ENCODE measurements at places on chromosomes 7 and 10.

DNA sequence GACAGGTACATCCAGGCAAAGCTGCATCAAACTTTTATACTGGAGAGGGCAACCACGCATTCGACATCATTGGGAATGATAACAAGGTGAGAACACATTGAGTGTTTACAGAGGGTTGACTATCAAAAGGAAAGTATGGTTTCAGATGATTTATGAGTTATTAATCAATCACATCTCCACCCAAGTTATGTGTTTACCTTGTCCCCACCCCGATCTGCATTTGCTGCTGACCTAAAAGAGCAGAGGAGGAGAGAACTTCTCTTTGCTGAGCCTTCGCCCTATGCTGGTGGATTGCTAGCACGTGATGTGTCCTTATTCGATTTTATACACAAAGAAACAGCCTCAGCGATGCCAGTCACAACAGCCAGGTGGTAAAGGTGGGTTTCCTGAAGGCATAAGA lies at the start of gene MSMB:
TSS of gene MSMB (minus strand) at position 9 of the 400 bp plus-strand sequence. CDS start 32 bp downstream, outside the sequence.
- no peak for DNase-seq

- no peak for DNase-seq
These were observed 54.1 kb downstream of the LAMB1 start for GRCh38 chr7:107948645-107949442.

DNA sequence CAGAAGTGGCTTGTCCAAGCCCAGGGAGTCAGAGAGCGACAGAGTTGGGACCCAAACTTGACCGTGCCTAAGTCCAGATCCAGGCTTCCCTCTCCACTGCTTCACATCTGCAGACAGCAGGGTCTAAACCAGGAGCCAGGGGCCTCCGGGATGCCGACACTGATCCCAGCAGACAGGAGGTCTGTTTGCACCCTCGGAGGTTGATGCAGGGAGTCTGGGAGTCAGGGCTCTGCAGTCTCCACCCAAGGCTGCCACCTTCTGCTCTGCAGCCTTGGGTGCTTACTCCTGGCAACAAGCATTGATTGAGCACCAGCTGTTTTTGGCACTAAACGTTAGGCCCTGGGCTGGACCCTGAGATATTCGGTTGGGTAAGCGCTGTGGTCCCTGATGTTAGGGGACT lies 21.0 kb downstream of the ELFN1 start:
- no peak for DNase-seq

GRCh38 chr7:11379641-11380040 lies 406.0 kb downstream of the PHF14 start:
- DNase-seq = no peak

- no peak for DNase-seq
These were observed 122.0 kb upstream of the PRKCQ start for GRCh38 chr10:6702030-6702429.

DNA sequence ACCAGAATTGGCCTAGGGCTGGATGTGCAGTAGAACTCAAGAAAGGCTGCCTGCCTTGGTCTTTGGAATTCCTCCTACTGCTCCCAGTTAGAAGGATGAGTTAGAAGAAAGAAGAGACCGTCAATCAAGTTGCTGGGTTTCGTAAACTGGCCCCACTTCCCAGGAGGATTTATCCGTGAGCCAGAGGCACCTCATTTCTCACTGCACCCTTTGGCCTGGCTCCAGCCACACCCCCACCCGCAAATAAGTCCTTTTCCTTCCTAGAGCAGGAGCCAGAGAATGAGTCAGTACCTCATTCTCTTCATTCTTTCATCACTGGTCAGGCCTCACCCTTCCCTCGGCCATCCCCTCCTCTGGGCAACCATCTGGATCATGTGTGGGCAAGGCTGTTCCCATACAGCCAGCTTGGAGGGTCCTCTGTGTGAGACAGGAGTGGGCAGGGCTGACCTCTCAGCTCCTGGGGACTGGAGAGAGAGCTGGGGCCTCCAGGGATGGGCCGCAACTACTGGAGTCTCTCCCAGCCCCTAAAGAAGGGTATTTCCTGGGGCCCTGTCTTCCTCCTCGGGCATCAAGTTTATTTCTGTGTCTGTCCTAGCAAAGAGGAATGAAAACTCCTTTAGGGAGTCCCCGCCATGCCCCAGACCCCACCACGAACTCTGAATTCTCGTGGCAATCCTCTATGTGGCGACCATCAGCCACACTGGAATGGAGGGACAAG lies 87.2 kb upstream of the DUSP5 start:
- no peak for DNase-seq

GRCh38 chr10:80202934-80203834 lies 2.2 kb downstream of the ANXA11 start:
- DNase-seq = peak; percentile 54

DNA sequence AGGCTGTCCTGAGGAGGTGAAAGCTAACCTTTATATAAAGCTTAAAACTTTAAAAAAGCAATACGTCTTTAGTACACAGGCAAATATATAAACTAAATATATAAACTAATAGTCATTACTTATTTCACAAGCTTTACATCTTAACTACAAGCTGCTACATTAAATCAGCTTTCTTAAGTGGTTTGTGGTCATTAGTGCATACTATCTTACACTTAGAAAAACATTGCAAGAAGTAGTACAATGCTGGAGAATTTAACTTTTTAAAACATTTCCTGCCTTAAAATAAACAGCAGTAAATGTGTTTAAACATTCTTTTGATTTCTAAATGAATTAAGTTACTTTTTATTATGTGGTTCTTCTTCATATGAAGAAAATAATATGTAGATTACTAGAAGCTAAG lies 36.3 kb downstream of the MET start:
- DNase-seq = no peak

DNA sequence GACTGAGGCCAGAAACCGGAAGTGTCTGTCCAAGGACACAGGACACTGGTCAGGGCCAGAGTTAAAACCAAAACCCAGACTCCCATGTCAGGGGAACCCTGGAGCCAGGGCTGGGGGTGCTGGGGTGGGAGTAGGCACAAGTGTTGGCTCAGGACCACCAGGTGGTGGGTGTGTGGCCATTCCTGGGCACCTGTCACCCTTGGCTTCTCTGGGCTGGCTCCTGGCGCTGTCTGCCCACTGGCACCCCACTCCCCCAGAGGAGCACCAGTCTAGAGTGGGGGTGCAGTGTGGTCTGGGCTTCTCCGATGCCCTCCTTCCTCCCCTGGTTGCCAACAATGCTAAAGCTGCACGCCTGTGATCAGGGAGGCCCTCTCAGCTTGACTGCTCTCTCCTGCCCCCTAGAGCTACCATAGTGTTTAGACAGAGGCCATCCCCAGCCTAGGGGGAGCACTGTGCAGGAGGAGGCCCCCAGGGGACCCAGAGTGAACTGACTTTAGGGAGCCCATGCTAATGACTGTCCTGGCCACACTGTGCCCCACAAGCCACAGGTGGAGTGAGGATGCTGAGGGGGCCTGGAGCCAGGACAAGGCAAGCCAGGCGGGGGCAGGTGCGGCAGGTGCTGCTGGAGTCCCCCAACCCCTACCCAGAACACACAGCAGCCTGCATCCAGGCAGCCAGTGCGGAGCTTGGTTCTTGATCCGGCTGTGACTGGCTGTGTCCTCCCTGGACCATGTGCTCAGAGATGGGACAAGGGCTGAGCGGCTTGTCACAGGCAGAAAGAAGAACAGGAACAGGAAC lies 11.0 kb downstream of the RASGEF1A start:
- DNase-seq = no peak

DNA sequence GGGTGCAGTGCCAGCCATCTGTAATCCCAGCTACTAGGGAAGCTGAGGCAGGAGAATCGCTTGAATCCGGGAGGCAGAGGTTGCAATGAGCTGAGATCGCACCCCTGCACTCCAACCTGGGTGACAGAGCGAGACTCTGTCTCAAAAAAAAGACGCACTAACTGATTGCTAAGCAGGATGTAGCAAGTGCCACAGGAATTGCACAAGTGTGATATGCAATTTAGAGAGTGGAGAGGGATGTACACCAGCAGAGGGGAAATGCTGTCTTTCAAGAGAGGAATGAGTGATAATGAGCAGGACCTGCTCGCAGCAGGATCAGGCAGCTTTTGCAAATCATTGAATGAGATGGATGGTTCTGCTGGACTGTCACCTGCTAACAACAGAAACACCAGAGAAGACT lies 13.3 kb upstream of the SLC16A12 start:
- DNase-seq = no peak

DNA sequence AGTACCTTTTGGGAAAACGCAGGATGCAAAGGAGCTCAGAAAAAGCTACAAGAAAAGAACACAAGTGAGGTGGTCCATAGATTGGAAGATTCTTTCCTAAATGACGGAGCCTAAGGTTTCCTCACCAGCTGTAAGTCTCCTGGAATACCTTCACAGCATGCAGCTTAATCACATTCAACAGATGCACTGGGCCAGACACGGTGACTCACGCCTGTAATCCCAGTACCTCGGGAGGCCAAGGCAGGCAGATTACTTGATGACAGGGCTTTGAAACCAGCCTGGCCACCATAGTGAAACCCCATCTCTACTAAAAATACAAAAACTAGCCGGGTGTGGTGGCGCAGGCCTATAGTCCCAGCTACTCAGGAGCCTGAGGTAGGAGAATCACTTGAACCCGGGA lies 228.7 kb downstream of the FRMD4A start:
- no peak for DNase-seq

- DNase-seq = no peak
These were observed 275.7 kb upstream of the FZD1 start for GRCh38 chr7:90988516-90988915.

GRCh38 chr7:142371586-142372377 lies 113.9 kb upstream of the PRSS58 start:
- DNase-seq = no peak

- DNase-seq = no peak
These were observed 5.9 kb downstream of the LRRC4 start for GRCh38 chr7:128025380-128025779.

DNA sequence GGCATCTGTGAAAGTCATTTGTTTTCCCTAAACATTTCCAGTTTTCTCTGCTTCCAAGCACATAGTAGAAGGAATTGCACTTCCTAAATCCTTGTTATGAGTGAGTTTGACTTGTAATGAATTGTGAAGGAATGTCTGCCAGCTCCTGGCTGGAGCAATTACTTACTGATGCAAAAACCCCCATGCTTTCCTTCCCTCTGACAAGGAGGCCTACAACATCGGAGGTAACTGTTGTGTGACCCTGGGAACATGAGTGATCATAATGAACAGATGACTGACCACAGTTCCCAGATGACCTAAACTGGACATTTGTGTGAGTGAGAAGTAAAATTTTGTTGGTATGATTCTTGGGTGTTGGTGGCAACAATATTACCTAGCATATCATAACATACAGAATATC lies 21.4 kb upstream of the CPVL start:
- no peak for DNase-seq

GRCh38 chr7:26374647-26375373 lies 83.1 kb downstream of the SNX10 start:
- DNase-seq = no peak

DNA sequence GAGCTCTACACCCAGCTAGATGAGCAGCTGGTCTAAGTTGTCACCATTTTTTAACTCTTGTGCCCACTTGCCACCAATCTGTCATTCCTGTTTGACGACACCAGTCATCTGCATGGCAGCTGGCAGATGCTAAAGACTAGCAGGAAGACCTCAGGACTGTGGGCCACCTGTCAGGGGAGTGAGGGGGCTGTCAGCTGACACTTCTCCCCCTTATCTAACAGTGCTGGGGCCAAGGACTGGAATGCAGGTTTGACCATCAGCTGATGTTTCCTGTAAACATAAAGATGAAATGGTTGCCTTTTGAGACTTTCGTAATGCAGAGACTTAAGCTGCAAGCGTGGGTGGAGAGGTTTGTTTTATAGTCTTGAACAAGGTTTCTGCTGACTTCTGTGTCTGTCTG lies 93.5 kb downstream of the WNT2 start:
- no peak for DNase-seq

- DNase-seq = no peak
These were observed 297.6 kb downstream of the LHFPL3 start for GRCh38 chr7:104625956-104626355.

GRCh38 chr7:31023877-31024276 lies 28.2 kb upstream of the ADCYAP1R1 start:
- no peak for DNase-seq

DNA sequence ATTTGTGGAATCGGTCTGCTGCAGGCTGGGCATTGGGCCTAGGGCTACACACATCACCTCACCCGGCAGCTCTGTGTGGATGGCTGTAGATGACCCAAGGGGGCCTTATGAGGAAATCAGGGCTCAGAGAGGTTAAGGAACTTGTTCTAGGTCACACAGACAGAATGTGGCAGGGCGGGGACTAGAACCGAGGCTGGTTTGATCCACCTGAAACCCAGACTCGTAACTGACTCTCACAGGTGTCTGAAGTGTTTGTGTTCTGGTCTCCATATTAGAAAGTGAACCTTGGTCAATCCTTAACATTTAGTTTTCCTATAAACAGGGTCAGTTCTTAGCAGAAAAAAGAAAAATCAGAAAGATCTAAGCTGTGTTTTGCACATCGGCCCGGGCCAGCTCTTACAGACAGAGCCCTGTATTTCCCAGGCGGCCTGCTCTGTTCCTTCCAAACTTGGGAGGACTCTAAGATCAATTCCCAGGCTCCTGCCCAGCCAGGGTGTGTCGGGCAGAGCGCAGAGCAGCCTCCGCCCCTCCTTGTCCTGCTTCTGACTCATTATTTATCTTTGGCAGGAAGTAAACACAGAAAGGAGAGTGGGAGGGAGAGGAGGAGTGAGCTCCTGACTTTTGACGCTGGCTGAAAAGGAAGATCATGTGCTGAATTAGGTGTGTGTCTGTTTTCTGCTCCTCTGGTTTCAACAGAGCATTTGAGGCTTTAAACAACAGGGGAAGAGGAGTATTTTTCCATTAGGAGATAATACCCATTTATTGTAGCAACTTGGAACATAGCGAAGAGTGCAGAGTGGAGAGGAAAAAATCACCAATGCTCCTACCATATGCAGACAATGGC lies 74.1 kb downstream of the TACC2 start:
- no peak for DNase-seq

DNA sequence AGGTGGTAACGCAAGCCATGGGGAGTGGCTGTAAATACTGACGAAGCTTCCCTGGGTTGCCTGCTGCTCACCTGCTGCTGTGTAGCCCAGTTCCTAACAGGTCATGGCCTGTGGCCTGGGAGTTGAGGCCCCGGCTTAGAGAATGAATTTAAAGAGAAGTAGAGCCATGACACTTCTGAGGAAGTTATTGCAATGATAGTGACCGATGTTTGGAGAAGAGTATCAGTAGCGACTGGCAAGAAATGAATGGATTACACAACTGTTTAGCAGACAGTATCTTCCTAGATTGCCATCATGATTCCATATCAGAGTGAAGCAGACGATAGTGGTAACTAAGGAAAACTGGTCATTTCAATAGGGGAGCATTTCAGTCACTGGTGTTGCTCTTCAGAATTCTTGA lies 249.6 kb downstream of the PLXDC2 start:
- no peak for DNase-seq

DNA sequence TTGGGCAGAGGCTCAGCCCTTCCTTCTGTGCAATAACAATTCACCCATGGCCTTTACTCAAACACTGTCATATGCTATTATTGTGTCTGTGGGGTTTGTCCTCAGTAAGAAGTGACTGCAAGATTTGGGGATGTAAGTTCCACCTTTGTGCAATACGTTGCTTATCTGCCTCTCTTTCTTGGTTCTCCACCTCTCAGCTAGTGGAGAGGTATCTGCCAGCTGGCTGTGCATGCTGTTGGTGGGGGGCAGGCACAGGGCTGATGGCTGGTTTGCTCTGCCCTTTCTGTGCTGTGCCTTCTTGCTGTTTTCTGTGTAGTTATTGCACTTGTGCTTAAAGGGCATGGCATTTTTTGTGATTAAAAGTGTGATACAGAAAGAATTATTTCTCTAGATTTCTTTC lies 36.2 kb downstream of the CNNM1 start:
- DNase-seq = no peak

GRCh38 chr10:132884041-132884440 lies 58.3 kb downstream of the CFAP46 start:
- DNase-seq = no peak

- DNase-seq = no peak
These were observed 5.7 kb downstream of the GATA3 start for GRCh38 chr10:8060010-8060703.
